ENCODE measurements at places on chromosomes 13 and 19. TPM values are rescaled to one million over a fixed set of nuclear protein-coding genes. Genes with fewer than 3 reads are reported as not detected.

DNA sequence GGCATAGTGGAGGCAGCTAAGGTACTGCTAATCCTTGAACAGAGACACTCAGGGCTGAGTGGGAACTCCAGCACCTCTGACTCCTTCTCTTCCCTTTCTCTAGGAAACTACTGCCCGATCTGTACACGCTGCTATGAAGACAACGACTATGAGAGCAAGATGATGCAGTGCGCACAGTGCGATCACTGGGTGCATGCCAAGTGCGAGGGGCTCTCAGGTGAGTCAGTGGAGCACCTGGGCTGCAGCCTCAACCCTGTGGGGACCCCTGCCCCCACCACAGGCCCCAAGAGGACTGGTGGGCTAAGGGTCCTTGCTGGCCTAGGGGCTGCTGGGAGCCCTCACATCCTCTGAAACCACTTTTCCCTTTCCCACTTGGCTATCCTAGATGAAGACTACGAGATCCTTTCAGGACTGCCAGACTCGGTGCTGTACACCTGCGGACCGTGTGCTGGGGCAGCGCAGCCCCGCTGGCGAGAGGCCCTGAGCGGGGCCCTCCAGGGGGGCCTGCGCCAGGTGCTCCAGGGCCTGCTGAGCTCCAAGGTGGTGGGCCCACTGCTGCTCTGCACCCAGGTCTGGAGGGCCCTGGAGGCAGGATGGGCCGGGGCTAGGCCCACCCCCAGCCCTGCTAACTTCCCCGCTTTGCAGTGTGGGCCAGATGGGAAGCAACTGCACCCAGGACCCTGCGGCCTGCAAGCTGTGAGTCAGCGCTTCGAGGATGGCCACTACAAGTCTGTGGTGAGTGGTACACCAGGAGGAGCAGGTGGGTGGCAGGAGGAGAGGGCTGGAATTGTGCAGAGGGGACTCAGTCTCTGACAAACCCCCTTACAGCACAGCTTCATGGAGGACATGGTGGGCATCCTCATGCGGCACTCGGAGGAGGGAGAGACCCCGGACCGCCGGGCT, 9.5 kb downstream of the KMT2B start:
- no peaks in the 10 kb centered on the region for H3K27me3 ChIP-seq
- no peak overlapping the region for H3K27ac ChIP-seq
- peaks cover 4% of the 10 kb centered on the region for H3K36me3 ChIP-seq
- H3K4me1 ChIP-seq, result no peaks in the 10 kb centered on the region
- no peak overlapping the region for H3K4me3 ChIP-seq

DNA sequence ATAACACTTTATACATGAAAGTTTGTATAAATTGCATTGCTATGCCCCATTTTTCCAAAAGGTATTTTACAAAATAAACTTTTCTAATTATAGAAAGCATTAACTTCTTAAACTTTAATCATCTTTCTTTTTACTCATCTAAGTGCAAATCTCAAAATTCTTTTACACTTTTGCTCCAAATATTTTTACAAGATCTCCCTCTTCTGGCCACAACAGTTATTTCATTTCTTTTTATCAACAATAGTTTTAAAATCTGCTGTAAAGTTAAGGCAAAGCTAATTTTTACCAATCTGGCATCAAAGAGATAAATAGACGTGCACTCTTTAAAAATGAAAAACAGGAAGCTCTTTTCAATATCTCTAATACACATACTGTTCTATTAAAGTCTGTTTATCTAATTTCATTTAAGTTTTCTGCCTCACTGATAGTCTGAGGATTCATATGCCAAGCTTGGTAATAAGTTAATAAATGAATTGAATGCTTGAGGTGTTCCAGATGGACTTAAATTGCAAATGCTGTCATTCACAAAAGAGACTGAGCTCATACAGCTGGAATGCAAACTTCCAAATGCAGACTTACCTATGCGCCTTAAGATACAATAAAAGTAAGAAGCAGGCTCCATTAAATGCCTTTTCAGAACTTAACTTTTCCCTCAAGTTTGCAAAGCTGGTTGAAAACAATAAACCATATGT, 583.0 kb upstream of the ATXN8OS start:
- no peaks in the 10 kb centered on the region for H3K27me3 ChIP-seq
- H3K36me3 ChIP-seq, result no peaks in the 10 kb centered on the region
- H3K27ac ChIP-seq, result no peak overlapping the region
- H3K4me1 ChIP-seq, result no peaks in the 10 kb centered on the region
- H3K4me3 ChIP-seq, result no peak overlapping the region
- DNase-seq, result no peak

DNA sequence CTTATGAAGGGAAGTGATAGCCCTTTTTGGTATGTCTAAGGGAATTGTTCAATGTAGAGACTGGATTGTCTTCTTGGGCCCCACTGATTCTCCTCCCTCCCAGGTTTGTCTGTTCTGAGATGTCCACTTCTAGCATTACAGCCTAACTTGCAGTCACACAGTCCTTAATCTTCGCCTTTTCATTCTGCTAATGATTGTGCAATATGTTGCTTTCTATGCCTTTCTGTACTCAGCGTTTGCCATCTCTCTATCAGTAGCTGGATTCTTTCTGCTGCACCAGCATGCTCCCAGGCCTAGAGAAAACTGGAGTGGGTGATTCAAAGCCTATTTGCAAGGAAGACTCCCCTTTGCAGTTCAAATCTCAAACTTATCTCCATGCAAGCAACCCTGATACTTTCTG, 307.5 kb upstream of the DACH1 start:
- H3K27ac ChIP-seq, result no peak overlapping the region
- H3K4me1 ChIP-seq, result no peaks in the 10 kb centered on the region
- no peak for DNase-seq
- H3K36me3 ChIP-seq, result no peaks in the 10 kb centered on the region
- no peak overlapping the region for H3K4me3 ChIP-seq

GRCh38 chr13:79385694-79386093, 20.4 kb downstream of the RBM26 start:
- H3K36me3 ChIP-seq, result no peaks in the 10 kb centered on the region
- no peaks in the 10 kb centered on the region for H3K27me3 ChIP-seq
- DNase-seq, result no peak
- peaks cover 9% of the 10 kb centered on the region for H3K4me1 ChIP-seq
- no peak overlapping the region for H3K4me3 ChIP-seq

- H3K27ac ChIP-seq, result no peak overlapping the region
- H3K4me1 ChIP-seq, result peaks cover 2% of the 10 kb centered on the region
- no peaks in the 10 kb centered on the region for H3K36me3 ChIP-seq
- no peak overlapping the region for H3K4me3 ChIP-seq
- DNase-seq, result peak; percentile 45
- H3K27me3 ChIP-seq, result no peaks in the 10 kb centered on the region
These were observed 18.6 kb upstream of the RASA3 start for GRCh38 chr13:114151031-114151430.

Gene REXO1
- 53.2 TPM for total RNA-seq

DNA sequence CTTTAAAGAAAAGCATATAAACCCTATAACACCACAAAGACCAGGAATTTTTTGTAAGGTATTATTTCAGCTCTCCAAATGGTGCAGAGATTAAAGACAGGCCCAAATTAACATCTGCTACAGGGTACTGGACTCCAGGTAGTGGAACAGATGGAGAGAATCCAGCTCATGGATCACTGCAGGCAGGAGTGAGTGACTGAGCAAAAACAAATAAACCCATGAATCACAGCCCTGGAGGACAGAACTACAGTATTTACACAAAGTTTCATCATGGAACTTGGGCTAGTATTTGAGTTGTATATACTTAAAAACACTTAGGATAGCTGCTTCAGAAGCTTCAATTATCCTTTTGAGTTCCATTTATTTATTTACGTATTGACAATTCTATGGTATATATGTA, 132.8 kb upstream of the SPRY2 start:
- no peaks in the 10 kb centered on the region for H3K36me3 ChIP-seq
- no peak overlapping the region for H3K27ac ChIP-seq
- H3K27me3 ChIP-seq, result no peaks in the 10 kb centered on the region
- no peak overlapping the region for H3K4me3 ChIP-seq

Gene RHPN2
- total RNA-seq, result 46.2 TPM

Gene LRRC4B
- 0.83 TPM for total RNA-seq

DNA sequence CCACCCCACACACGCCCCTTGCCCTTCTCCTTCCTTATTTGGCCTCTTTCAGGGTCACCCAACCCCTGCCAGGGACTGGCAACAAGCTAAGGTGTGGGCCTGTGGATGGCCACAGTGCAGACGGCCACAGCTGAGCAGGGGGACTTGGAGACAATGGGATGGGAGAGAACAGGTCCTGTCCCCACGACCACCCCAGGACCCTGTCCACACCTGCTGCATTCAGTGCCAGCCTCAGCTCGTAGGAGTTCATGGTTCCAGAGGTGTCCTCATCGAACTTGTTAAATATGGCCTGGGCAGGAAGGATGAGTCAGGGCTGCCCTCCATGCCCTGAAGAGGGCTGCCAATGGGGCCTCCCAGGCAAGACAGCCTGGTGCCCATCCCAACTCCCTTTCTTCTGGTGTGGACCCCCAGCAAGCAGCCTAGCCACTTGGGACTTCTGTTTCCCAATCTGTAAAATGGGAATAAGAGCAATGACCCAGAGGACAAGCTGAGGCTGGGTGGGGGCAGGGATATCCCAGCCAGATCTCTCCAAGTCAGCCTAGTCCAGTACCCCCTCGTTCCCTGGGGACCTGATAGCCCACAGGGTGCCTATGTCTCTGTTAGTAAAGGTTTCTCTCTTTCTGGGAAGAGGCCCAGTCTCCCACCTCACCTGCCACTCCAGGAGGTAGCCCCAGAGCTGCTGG, 10.6 kb downstream of the CAPN12 start:
- H3K27me3 ChIP-seq, result no peaks in the 10 kb centered on the region
- peak overlapping the region; percentile 71 for H3K27ac ChIP-seq
- H3K4me3 ChIP-seq, result peak overlapping the region; percentile 43
- H3K4me1 ChIP-seq, result peaks cover 5% of the 10 kb centered on the region
- peak; percentile 66 for DNase-seq

DNA sequence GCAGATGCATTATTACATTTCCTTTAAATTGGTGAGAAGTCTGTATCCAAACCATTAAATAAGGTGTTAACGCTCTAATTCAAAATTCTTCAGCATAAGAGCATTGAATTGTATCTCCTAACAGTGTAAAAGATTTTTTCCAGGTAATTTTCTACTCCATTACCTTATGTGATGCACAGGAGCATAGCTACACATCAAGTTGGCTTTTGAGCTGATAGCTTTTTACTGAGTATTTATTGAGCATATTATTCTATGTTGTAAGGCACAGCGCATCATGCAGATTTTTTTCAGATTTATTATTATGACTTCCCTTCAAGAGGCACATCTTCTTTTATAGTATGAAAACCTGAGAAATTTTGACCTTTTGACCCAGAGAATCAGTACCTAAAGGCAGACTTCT, 270.7 kb upstream of the MIR17HG start:
- H3K27me3 ChIP-seq, result no peaks in the 10 kb centered on the region
- DNase-seq, result no peak
- no peak overlapping the region for H3K27ac ChIP-seq
- no peak overlapping the region for H3K4me3 ChIP-seq

DNA sequence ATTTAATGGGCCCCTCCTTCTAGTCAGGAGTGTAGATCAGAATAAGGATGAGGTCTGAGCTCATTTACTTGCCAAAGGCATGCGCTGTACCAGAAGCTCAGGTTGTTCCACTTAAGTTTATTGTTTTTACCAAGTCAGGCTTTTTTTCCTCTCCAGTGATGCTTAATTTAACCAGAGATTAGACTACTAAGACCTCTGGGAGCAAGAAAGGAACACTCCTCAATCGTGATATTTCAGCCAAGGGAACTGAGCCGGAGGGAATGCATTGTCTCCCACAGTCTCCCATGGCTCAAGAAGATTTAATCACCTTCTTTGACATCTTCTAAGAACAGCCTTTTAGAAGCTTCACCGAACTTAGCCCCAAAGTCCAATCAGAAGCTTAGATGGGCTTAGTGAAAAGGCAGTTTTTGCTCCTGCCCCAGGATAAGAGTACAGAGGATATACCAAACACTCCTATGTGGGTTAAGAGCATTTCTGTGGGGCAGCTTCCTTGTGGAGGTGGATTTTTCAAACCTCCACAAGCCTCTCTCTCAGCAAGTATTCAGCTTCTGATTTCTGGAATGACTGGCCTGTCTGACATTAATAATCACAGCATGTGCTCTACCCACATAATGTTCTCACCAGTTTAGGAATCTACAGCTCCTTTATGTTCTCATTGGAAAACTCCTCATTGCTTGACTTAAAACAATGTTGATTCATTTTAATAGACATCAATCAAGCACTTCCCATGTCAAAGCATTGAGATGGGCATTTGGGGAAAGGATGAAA, 322.7 kb downstream of the SUCLA2 start:
- no peaks in the 10 kb centered on the region for H3K27me3 ChIP-seq
- no peak for DNase-seq
- H3K36me3 ChIP-seq, result no peaks in the 10 kb centered on the region

DNA sequence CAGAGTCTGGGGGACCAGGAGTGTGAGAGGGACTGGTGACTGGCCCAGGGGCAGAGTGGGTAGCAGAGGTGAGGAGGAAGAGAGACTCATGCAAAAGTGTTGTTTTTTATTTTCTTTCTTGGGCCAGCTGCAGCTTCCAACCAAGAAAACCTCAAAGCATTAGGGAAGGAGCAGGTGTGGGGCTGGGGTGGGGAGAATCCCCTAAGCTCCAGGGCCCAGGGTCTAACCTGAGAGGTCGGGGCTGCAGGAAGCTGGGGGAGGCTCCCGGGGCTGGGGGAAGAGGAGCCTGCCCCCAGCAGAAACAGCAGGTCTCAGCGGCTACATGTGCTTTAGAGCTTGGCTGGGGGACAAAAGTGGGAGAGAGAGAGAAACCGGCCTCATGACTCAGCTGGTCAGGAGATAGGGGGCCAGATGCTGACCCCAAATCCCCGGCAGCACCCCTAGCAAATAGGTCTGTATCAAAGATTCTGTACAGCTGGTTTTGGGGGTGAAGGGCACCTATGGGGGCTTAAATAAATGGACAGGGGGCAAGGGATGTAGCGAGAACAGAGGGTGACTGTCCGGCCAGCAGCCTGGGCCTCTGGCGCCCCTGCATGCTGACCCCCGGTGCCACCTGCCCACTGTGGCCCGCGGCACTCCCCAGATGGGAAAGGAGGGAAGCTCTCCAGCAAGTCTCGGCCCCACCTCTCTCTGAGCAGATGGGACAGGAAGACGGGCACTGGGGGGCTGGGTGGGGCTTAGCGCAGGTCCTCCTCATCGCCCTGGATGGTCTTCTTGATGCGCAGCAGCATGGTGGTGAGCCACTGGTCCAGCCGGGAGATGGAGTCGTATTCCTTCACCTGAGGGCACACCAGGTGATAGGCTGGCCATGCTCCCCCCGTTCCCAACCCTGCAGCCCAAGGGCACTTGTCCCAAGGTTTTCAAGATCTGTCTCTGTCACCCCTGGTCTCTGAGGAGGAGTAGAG, 3.8 kb upstream of the KPTN start:
- no peak overlapping the region for H3K27ac ChIP-seq
- no peaks in the 10 kb centered on the region for H3K27me3 ChIP-seq
- DNase-seq, result no peak
- H3K4me1 ChIP-seq, result peaks cover 15% of the 10 kb centered on the region
- H3K4me3 ChIP-seq, result no peak overlapping the region
- H3K36me3 ChIP-seq, result no peaks in the 10 kb centered on the region

DNA sequence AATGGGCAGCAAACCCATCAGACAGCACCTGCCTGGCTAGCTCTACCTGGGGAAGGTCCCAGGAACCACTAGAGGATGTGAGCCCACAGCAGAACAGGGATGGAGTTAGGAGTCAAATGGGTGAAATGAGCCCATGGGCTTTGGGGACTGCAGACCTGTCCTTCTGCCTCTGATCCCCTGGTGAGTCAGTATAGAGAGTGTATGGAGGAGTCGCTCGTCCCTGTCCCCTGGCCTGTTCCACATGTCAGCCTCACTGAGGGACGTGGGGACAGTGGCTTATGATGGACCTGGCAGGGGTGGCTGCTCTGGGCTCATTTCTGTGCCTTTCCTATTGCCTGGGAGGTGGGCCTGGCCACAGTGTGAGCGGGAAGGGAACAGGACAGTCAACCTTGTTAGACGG, 4.0 kb downstream of the CEACAM1 start:
- H3K36me3 ChIP-seq, result no peaks in the 10 kb centered on the region
- H3K27me3 ChIP-seq, result no peaks in the 10 kb centered on the region
- H3K4me1 ChIP-seq, result peaks cover 12% of the 10 kb centered on the region
- no peak for DNase-seq
- no peak overlapping the region for H3K4me3 ChIP-seq
- no peak overlapping the region for H3K27ac ChIP-seq

Data from Peyer's patch (tissue), 4 donors.